Stimulated activated CD4-positive, alpha-beta T cell treated with anti-CD3 and anti-CD28 coated beads, Interleukin-2, amount 100 ng/mL, for 24 hours (primary cell): ENCODE measurements at places on chromosomes 3 and 15.

- no peak for DNase-seq
These were observed 5.6 kb downstream of the WDR82 start for GRCh38 chr3:52272831-52273230.

DNA sequence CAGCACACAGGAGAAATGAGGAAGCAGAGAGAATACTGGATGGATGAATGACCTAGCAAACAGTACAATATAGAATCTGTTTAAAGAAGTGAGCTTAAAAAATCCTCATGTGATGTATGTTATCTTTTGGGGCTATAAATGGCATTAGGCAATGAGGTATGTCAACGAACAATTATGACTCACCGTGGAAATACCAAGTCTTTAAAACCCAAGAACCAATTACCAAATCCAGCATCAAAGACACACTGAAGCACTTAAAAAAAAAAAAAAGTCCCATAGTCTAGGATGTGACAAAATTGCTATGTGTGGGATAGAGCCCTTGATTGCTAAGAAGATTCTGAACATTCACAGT, 36.3 kb upstream of the HERC1 start:
- no peak for DNase-seq

DNA sequence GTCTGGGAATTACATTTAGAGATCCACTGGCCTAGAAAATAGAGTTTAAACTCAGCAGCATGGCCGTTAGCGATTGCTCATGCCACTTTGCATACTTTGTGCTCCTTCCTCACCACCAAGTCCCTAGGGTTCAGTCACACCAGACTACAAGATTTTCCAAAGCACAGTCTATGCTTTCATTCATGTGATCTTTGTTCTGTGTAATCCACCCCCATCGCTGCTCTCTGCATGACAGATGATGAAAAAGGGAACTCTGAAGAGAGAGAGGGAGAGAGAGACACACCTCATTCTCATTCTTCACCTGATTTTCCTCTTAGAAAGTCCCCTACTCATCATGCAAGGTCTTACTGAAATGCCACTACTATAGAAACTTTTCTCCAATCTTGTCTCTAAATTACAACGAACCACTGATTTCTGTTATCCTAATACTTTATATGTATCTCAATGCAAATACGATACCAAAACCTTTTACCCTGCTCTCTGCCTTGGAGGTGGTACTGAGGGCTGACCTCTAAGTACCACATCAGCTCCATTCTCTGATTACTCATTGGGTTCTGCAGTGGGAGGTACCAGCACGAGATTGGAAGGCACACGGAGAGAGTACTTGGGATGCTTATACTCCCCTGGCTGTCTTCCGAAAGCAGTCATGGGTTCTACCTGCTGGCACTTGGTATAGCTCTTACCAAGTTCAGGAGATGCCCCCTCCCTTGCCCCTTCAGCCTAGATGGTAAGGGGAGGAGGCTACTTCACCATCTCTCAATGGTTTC, 1.1 kb upstream of the PARP15 start:
- DNase-seq: peak; percentile 71

DNA sequence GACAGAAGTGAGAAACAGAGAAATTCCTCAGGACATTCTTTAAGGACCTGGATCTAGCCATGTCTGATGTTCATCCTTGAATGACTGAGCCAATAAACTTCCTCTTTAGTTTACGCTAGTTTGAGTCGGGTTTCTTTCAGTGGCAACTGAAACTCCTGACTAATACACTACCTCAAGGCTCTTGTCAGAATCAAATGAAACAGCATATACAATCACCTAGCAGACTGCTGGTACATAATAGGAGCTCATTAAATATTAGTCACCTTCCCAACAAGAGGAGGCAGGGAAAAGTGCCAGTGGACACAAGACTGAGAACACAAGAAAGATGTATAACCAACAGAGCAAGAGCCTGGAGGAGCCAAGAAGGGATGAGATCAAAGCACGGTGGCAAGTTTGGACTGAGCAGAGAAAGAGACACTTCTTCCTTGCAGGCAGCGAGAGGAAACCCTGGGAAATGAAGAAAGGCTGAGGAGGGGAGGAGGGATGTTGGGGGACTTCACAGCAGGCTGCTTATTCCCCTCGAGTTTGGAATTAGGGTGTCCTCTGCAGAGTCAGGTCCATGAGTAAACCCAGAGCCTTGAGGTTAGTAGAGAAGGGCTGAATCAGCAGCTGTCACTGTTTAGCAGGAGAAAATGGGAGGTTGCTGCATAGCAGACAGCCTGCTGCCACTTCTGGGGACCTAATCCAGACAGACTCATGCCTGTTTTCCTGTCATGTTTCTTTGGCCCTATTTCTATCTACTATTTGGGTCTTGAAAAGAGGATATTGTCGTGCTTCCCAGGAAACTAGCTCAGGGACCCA, 73.3 kb downstream of the MRPL46 start:
- DNase-seq: no peak

GRCh38 chr3:31980530-31981205, 394 bp downstream of the OSBPL10 start:
- DNase-seq: peak; percentile 60

DNA sequence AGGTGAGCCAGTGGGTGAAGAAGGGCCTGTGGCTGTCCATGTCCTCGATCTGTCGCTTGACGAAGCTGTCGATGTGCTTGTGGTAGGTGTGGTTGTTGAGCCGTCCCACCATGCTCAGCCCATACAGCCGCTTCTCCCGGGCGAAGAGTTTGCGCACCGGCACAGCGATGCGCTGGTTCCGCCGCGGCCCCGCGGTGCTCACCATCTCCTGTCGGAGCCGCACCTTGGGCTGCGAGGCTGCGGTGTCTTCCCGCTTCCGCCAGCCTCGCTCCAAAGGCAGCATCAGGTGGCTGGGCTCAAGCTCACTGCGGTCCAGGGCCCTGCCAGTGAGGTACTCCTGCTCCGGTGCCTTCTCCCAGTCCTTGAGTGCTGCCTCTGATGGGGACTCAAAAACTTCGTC, 34.0 kb upstream of the GRIP2 start:
- no peak for DNase-seq

DNA sequence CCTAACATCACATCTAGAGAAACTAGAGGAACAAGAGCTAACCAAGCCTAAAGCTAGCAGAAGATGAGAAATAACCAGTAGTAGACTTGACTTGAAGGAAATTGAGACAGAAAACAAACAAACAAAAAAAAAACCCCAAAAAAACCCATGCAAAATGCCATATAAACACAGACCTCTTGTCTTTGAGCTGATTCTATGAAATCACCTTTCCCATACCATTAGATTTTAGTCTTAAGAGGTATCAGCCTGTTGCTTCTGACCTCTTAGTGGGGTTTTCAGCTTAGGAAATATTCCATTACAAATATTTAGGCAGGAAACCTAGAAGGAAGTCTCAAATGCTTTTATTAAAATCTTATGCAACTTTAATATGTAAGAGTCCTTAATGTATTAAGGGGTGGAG, 23.9 kb upstream of the ST3GAL6 start:
- no peak for DNase-seq

- DNase-seq: no peak
These were observed 185.5 kb downstream of the GAP43 start for GRCh38 chr3:115808816-115809215.

GRCh38 chr3:2657971-2658370, 452.2 kb downstream of the IL5RA start:
- no peak for DNase-seq

GRCh38 chr3:57896691-57897090, 111.5 kb upstream of the FLNB start:
- DNase-seq: no peak

- DNase-seq: no peak
These were observed 39.1 kb downstream of the SCN5A start for GRCh38 chr3:38610436-38610835.

DNA sequence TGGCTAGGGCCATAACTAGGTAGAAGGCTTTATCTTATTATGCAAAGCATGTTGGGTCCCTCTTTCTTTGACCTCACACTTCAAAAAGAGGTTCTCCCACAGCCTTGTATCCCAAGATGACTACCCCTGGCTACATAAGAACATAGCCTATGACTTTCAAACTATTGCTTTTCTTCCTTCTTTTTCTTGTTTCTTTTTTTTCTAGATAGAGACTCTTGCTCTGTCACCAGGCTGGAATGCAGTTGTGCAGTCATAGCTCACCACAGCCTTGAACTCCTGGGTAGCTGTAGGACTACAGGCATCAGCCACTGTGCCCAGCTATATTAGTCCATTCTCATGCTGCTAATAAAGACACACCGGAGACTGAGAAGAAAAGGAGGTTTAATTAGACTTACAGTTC, 47.2 kb downstream of the DIPK2A start:
- DNase-seq: no peak

DNA sequence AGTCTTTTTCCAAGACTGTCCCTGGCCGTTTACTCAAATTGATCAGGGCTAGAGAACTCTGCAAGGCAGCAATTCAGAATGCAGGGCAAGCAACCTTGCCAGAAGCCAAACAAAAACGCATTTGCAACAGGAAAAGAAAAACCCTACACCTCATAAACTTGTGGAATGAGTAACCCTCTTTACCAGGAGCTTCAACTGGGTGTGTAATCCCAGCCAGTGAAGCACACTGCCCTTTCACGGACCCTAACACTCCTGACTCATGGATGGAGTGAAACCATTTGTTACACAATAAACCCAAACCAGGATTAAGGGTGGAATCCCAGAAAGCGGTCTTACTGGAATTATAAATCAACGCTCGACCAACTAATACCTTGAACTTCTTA, 14.8 kb upstream of the LDHAL6B start:
- no peak for DNase-seq

DNA sequence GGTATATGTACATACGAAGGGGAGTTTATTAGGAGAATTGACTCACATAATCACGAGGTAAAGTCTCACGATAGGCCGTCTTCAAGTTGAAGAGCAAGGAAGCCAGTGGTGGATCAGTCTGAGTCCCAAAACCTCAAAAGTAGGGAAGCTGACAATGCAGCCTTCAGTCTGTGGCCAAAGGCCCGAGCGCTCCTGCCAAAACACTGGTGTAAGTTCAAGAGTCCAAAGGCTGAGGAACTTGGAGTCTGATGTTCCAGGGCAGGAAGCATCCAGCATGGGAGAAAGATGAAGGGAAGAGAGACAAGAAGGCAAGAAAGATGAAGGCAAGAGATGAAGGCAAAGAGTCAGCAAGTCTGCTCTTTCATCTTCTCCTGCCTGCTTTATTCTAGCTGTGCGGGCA, 16.8 kb upstream of the LRRN1 start:
- DNase-seq: no peak

GRCh38 chr3:29067007-29067406, 213.9 kb upstream of the RBMS3 start:
- no peak for DNase-seq

- no peak for DNase-seq
These were observed 93.6 kb downstream of the SEC22A start for GRCh38 chr3:123295171-123295900.

GRCh38 chr15:58770519-58770856, 614 bp upstream of the MINDY2 start:
- no peak for DNase-seq

DNA sequence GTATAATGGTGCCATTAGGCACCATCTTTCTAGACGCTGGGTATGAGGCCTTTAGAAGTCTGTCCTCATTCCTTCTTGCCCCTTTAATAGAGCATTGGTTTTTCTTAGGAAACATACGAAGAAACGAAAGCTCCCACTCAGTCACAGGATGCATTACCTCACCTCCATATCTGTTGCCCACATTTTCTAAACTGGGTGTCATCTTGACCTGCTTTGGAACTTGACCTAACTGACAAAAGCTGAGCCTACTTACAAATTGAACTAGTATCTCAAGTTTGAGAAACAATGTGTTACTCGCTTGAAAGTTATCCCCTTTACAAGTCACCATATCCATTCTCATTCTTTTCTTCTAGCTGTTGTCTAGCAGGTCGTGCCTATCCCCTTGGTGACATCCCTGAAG, 102.7 kb downstream of the VPS8 start:
- DNase-seq: no peak

GRCh38 chr3:61454801-61455200, 106.6 kb upstream of the PTPRG start:
- no peak for DNase-seq

DNA sequence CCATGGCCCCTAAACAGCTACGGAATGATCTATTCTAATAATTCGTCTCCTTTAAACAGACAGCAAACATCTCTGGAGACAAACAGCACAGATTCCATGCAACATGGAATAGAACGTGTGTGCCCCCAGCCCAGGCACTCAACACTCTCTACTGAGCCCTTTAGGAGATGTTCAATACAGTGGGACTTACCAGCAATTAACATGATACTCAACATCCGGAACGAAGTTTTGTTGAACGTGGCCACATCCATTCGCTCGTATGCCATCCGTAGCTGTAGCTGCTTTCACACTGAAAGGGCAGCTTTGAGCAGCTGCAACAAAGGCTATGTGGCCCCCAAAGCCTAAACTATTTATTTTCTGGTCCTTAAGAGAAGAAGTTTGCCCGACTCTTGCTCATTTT, 3.5 kb downstream of the ADAMTS17 start:
- DNase-seq: no peak

DNA sequence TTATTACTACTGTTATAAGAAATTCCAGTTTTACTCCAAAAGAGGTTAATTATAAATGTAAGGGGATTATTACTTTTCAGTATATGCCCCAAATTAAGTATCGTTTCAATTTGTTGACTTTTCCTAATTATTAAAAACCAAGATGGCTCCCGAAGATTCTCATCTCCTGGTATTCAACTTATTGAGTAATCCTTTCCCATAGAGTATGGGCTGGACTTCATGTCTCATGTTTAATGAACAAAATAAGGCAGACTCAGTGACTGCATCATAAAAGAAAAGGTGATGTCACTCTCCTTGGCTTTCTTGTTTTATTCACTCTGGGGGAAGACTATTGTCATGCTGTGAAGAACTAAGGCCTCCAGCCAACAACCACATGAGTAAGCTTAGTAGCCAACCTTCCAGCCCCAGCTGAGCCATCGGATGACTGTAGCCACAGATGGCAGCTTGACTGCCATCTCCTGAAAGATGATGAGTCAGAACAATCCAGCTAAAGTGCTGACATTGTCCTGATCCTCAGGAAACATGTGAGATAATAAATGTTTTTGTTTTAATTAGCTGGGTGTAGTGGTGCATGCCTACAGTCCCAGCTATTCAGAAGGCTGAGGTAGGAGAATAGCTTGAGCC, 17.3 kb downstream of the IGF2BP2 start:
- no peak for DNase-seq

- DNase-seq: no peak
These were observed 220.3 kb downstream of the ATP8B4 start for GRCh38 chr15:49898575-49899283.

- DNase-seq: no peak
These were observed 200.4 kb downstream of the NR1D2 start for GRCh38 chr3:24145481-24145880.

GRCh38 chr3:31361371-31362273, 171.1 kb upstream of the STT3B start:
- DNase-seq: no peak

GRCh38 chr15:80556694-80557367, 138.3 kb upstream of the ABHD17C start:
- DNase-seq: no peak

DNA sequence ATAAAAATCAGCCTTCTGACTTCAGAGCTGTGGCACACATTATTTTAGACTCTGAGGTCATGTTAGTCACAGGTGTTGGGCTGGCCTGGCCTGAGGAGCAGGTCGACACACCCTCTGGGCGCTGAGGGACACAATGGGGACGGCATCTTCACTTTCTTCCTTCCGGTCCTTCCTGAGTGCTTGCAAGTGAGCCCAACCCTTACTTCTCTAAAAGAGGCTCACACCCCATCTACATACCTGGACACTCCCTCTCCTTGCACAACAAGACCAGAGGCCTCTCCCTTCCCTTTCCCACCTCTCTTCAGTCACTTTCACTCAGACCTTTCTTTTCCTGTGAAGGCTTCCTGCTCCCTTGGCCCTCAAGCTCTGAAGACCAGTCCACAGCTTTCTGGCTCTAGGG, 85.4 kb downstream of the XXYLT1 start:
- no peak for DNase-seq
